Activated T-cell treated with anti-CD3 and anti-CD28 coated beads, Interleukin-2, amount 50 U/mL, for 72 hours (primary cell): ENCODE measurements at places on chromosomes 6 and 20. TPM values are rescaled to one million over a fixed set of nuclear protein-coding genes. Genes with fewer than 3 reads are reported as not detected.

CPXM1 gene
- total RNA-seq: 4.4 TPM

FRMD1 gene
- total RNA-seq: 0.05 TPM

LPA gene
- not detected for total RNA-seq

DDX43 gene
- 0.93 TPM for total RNA-seq

SULF2 gene
- total RNA-seq: 0.65 TPM

OR12D3 gene
- total RNA-seq: not detected

PTCRA gene
- total RNA-seq: not detected

VIP gene
- total RNA-seq: not detected

SLC22A16 gene
- total RNA-seq: not detected

POLR3F gene
- 13.4 TPM for total RNA-seq

GGTLC1 gene
- total RNA-seq: not detected

MMP24 gene
- not detected for total RNA-seq

ZNF334 gene
- 1.5 TPM for total RNA-seq

HLA-DRB1 gene
- total RNA-seq: 15.1 TPM

BTNL2 gene
- not detected for total RNA-seq

COX7A2 gene
- total RNA-seq: 325 TPM

OR2H1 gene
- total RNA-seq: not detected

GID8 gene
- total RNA-seq: 36.0 TPM

ARMH2 gene
- not detected for total RNA-seq

SNAP25 gene
- 5.6 TPM for total RNA-seq

C20orf202 gene
- 0.19 TPM for total RNA-seq

TBX18 gene
- not detected for total RNA-seq

RPN2 gene
- 128 TPM for total RNA-seq

AHI1 gene
- 48.7 TPM for total RNA-seq

IL20RA gene
- not detected for total RNA-seq

ZNF512B gene
- 20.6 TPM for total RNA-seq

WFDC10B gene
- total RNA-seq: not detected

PRSS35 gene
- total RNA-seq: not detected

HLA-DOB gene
- total RNA-seq: 8.0 TPM

NFS1 gene
- 43.3 TPM for total RNA-seq

SASH1 gene
- total RNA-seq: 3.5 TPM

C20orf144 gene
- total RNA-seq: 0.17 TPM

EDN1 gene
- total RNA-seq: 0.28 TPM

LTA gene
- total RNA-seq: 77.2 TPM

MLN gene
- total RNA-seq: not detected

GJA1 gene
- total RNA-seq: 0.19 TPM
